ENCODE measurements at places on chromosomes 7 and 10.

GRCh38 chr7:30927559-30927958 is 15.9 kb downstream of the AQP1 start:
- DNase-seq = no peak

- DNase-seq = no peak
Measured at GRCh38 chr10:111323389-111323966, 246.6 kb downstream of the ADRA2A start.

DNA sequence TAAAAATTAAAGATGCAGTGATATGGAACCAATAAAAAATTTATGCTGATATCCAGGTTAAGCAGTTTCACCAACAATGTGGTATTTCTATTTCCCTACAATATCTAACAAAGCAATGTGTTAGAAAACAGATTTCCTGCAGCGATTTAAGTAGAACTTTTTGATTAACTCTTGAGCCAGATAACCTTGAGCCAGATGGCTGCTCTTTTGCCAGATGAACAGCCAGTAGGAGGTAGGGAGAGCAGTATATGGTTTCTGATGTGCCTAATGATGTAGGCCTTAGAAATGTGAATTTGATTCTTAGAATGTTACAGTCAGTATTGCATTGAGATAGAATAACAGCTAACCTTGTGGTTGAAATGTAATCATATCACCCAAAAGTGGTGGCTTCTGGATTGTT is 31.1 kb downstream of the STAMBPL1 start:
- DNase-seq = no peak

DNA sequence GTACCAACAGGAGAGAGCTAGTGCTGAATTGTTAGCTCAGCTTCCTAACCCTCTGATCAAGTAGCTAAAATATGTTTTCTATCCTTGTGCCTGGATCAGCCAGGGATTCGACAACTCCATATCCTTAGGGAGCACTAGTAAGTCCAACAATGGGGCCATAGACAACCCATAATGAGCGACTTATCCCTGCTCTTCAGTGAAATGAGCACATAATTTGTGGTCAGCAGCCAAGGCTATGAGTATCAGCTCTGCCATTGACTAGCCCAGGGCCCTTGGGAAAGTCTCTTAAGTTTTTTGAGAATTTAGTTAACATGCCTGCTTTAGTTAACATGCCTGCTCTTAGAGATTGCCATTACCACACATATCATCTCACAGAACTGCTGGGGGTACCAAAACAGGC is 39.3 kb downstream of the COL1A2 start:
- DNase-seq = no peak

DNA sequence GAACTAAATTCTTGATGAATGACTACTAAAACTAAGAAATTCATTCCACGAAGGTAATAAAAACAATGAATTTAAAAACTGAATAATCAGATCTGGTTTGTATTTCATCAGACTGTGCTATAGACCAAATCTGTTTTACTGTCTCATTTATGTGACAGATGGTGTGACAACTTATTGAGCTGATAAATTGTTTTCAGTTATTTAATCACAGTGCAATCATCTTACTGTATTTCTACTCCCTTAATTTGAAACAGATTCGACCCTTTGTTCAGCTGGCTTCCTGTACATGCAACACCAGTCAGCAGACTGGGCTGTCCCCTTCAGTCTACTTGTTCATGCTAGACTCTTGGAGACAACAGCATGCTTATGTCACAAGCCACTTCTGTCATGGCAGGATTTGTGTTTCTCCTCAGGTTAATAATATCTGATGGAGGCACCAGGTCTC is 150.9 kb downstream of the MBL2 start:
- no peak for DNase-seq

GRCh38 chr10:131099028-131099726 is 212.3 kb downstream of the TCERG1L start:
- no peak for DNase-seq

DNA sequence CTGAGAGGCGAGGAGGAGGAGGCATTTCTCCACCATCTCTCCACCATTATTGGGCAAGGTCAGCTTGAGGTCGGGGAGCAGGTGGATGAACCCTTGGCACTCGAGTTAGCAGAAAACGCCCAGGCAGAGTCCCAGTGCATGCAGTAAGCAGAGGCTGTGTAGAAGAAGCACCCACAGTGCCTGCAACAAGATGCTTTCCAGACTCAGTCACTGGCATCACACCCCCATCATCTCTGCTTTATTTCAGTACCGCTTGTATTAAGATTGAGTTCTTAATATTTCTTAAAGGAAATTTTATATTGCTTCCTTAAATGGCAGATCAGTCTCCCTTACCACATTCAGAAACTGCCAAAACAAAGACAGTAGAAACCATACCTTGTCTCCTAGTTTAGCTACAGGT is 122.3 kb upstream of the PPIF start:
- no peak for DNase-seq
